ENCODE measurements at places on chromosomes 12 and 14.

- no peak for DNase-seq
Observed at GRCh38 chr12:107544937-107545336, 140.7 kb upstream of the PWP1 start.

GRCh38 chr12:29971446-29971845, 187.7 kb upstream of the TMTC1 start:
- no peak for DNase-seq

DNA sequence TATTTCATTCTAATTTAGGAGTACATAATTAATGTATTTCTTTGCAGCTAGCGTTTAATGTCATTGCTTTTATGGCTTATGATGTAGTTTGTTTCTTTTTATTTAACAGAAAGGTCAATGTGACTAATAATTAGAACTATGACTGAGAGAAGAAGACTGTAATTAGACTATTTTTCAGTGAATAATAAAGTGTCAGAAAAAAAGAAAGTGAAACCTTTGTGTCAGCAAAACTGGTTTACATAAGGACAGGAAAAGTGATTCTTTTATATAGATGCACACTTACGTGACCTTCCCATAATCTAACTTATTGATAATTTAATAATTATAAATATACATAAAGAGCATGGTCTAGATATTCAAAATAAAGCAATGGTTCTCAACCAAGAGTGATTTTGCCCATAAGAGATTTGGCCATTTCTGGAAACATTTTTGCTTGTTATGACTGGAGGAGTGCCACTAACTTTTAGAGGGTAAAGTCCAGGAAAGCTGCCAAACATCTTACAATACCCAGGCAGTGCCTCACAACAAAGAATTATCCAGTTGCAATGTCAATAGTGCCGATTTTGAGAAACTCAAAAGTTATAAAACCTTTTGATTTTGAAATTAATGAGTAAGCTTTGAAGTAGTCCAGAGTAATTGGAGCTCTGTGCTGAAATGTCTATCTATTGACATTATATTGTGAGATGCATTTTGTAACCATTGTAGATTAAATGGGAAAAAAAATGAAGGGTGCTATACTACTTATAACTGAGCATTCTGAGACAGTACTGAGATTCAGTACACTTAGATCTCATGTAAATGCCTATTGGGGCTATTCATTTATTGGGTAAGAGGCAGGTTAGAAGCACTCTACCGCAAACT, 227.1 kb downstream of the C12orf50 start:
- no peak for DNase-seq

- no peak for DNase-seq
Observed at GRCh38 chr12:66453844-66454243, 151.6 kb downstream of the HELB start.

GRCh38 chr12:69676257-69677012, 22.7 kb downstream of the BEST3 start:
- DNase-seq, result no peak

DNA sequence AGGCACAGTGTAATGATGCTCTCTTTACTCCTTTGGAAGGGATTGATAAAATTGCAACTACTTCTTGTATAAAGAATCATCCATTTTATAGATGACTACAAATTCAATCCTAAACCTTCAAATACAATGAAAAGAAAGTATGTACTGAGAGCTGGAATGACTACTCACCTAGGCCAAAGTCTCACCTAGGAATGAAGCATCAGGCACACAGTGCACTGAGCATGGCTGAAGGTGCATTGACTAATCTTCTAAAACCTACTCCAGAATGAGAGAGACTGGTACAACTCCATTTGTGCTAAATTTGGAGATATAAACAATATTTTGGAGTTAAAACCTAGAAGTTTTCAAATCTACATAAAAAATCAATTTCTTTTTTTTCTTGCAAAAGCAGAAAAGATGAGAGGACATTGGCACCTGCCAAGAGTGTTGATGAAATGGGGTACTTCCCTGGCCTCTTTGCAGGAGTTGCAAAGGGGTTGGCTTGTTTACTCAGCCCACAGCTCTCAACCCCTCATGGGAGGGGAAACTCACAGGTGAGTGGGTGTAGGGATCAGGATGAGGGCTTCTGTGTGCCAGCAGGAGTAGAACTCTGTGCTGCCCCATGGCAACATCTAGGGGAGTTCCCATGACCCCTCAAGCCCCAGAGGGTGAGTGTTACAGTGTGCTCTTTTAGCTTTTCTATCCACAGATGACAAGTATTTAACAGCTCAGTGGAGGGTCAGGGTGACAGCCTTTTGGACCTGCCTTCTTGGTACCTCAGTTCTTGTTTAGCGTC, 31.3 kb downstream of the CLECL1 start:
- DNase-seq, result no peak

DNA sequence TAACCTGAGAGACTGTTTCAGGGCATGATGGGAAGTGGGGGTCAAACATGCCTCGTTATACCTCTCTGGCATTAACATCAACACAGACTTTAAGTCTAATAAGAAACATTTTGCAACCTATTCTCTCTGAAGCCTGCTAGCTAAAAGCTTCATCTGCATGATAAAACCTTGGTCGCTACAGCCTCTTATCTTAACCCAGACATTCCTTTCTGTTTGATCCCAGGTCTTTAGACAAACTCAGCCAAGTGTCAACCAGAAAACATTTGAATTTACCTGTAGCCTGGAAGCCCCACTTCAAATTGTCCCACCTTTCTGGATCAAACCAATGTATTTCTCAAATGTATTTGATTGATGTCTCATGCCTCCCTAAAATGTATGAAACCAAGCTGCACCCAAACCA, 9.1 kb downstream of the PPP2R3C start:
- no peak for DNase-seq

Data from natural killer cell treated with Interleukin-12 subunit alpha and Interleukin-12 subunit beta and Interleukin-15 and Interleukin-18, amount 100 ng/mL, for 72 hours (primary cell).